Anterior cingulate cortex (tissue), 58 donors: ENCODE measurements at places on chromosomes 2 and 18.

DNA sequence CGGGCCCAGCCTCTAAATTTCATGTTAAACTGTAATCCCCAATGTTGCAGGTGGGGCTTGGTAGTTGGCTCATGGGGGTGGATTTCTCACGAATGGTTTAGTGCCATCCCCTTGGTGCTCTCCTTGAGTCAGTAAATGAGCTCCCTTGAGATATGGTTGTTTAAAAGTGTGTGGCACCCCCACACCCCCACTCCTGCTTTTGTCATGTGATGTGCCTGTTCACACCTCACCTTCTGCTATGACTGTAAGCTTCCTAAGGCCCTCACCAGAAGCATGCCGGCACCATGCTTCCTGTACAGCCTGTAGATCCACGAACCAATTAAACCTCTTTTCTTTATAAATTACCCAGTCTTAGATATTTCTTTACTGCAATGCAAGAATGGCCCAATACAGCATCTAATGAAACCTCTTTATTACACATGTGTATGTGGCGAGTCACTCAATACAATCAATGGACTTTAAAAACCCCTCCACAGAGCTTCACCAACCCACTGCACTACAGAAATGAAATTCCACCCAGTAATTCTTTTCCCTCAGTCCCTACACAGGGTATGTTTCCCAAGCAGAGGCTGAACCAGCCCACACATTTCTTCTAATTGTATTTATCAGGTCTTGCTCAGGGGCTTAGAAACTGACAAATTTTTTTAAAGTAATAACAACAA is 47.3 kb downstream of the WDFY1 start:
- DNase-seq: no peak

DNA sequence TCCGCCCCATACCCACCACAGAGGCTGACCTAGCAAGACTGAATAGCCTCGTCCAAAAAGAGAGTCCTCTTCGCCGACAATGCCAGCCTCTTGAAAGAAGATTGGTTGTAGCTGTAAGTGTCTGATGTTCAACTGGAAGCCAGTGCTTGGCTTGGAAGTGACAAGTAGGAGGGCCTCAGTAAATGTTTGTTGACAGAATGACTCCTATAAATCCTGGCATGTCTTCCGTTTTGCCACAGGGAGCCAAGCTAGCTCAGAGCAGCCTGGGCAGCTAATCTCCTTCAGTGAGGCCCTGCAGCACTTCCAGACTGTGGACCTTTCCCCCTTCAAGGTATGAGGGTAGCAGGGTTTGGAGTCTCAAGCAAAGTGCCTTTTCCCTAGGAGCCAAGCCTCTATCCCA is 14.9 kb downstream of the ELMOD3 start:
- no peak for DNase-seq

GRCh38 chr2:40579247-40579646 is 127.4 kb upstream of the SLC8A1 start:
- DNase-seq: no peak

GRCh38 chr18:5529471-5529870 is 14.3 kb downstream of the EPB41L3 start:
- DNase-seq: no peak

- DNase-seq: no peak
These were observed 48.9 kb downstream of the LAMA3 start for GRCh38 chr18:23738151-23738550.
